ENCODE measurements at places on chromosomes 4 and X.

- no peak for DNase-seq
Observed at GRCh38 chr4:185109736-185110135, 33.3 kb upstream of the SLC25A4 start.

GRCh38 chrX:130788786-130789581 is 114.0 kb downstream of the ENOX2 start:
- DNase-seq = no peak

GRCh38 chrX:22090181-22090580 is 58.1 kb downstream of the PHEX start:
- no peak for DNase-seq

GRCh38 chr4:156824451-156825060 is 147.0 kb downstream of the PDGFC start:
- no peak for DNase-seq

DNA sequence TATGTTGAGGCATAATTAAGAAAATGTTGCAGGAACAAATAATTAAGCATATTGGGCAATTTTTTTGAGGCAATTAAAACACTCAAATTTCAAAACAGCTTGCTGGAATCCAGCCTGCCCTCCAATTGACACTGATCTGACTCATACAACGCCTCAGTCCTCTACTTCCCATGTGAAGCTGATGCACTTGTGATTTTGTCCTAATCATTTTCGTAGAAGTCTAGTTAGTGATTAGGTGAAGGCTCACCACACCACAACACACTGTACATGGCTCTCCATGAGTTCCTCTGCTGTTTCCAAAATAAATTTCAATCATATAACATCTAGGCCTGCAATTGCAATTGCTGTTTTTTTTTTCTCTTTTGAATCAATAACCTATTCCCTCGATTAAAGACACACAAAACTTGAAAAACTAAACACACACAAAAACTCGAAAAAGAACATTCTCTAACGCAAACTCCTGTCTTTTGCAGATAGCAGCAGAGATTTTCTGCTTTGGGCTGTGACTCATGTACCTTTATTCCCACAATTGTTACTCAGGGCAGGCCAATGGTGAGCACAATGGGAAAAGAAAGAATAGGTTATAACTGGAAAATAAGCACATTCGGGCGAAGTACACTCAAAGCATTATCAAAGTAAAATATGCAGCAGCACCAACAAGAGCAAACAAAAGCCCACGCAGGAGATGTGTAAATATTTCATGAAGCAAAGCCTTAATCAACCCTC is 1.7 kb downstream of the GPRIN3 start:
- peak; percentile 85 for DNase-seq

DNA sequence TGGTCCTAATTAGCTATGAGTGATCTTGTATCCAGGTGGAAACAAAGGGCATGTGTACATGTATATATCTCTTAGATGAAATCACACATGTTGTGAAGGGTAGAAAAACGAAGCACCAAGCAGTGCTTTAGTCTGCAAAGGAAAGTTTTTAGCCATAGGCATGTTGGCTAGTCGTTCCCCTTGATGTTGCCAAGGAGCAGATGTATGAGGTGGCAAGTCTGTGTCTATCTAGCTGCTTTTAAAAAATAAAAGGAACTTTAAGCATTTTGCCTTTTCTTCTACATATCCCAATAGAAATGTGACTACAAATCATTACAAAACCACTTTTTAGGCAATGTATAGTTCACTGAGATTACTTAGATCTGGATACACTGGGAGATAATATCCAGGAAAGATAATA is 63.1 kb downstream of the NSUN7 start:
- no peak for DNase-seq
